HCT116 (cell line): ENCODE measurements at places on chromosomes 3 and 15.

- DNase-seq, result no peak
Measured at GRCh38 chr3:196186651-196187573, 24.3 kb downstream of the ZDHHC19 start.

DNA sequence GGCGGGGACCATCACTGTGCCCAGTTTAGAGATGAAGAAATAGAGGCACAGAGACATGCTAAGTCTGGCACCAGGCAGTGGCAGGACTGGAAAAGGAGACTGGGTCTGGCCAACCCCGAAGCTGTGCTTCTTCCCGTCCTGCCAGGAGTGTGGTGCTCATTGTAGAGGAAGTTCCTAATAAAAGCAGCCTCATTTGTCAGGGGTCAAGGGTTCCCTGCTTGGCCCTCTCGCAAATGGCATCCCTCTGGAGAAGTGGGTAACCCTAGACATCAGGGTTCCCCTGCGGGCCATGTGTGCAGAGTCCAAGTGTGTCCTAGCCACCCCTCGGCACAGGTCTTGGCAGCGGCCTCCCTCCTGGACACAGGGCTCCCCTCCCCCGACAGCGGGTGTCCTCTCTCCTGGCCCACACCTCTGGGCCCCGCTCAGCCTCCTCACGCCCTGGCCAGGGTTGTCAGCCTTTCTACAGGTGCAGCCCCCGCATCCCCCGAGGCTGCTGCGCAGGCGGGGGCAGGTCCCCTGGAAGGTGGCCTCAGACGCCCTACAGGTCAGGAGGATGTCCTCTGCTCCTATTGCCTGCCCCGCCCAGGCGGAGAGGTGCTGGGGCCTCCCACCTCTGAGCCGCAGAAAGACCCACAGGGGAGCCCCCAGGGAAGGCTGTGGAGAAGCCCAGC is 61.8 kb upstream of the PRR20G start:
- no peak for DNase-seq

GRCh38 chr3:133054586-133054985 is 16.4 kb downstream of the TMEM108 start:
- no peak for DNase-seq

DNA sequence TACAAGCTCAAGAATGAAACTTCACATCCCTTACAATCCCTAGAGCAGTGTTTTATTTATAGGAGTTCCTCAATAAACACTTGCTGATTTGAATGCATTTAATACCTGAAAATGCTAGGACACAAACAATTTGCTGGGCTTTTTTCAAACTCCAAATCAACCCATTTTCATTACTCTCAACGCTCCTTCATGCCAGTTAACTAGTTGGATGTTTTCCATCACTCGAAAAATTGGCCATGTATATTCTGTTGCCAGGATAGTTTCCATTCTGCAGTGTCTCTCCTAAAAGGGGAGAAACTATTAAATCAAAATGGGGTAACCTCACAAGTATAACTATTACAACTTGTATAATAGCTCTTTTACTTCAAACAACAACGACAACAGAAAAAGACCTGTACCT is 1.2 kb downstream of the GBE1 start:
- no peak for DNase-seq

- DNase-seq, result no peak
Measured at GRCh38 chr3:44991326-44991725, 15.3 kb downstream of the EXOSC7 start.

- no peak for DNase-seq
Measured at GRCh38 chr3:195062866-195063540, 208.0 kb downstream of the XXYLT1 start.

GRCh38 chr3:37918627-37919026 is 56.9 kb downstream of the CTDSPL start:
- DNase-seq, result no peak
